H1 (cell line): ENCODE measurements at places on chromosomes 4 and X. TPM values are rescaled to one million over a fixed set of nuclear protein-coding genes. Genes with fewer than 3 reads are reported as not detected.

DNA sequence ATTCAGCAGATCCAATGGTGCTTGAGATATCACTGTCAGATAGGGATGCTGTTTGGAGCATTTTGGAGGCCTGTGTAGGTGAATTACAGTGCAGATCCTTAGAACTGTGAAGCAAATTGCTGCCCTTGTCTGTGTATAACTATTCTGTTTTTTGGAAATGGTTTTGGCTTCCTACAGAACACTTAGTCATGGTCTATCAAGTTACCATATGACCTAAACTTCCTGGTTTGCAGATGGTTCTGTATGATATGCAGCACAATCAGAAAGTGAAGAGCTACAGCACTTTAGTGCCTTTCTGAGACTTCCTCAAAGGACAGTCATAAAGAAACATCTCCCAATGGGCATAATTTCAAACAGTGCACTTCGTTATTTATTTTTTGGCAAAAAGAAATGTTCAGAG, 688.6 kb downstream of the SH3BGRL start:
- no peak for DNase-seq

- DNase-seq: no peak
These were observed 55.0 kb upstream of the NKX1-1 start for GRCh38 chr4:1460967-1461868.

DNA sequence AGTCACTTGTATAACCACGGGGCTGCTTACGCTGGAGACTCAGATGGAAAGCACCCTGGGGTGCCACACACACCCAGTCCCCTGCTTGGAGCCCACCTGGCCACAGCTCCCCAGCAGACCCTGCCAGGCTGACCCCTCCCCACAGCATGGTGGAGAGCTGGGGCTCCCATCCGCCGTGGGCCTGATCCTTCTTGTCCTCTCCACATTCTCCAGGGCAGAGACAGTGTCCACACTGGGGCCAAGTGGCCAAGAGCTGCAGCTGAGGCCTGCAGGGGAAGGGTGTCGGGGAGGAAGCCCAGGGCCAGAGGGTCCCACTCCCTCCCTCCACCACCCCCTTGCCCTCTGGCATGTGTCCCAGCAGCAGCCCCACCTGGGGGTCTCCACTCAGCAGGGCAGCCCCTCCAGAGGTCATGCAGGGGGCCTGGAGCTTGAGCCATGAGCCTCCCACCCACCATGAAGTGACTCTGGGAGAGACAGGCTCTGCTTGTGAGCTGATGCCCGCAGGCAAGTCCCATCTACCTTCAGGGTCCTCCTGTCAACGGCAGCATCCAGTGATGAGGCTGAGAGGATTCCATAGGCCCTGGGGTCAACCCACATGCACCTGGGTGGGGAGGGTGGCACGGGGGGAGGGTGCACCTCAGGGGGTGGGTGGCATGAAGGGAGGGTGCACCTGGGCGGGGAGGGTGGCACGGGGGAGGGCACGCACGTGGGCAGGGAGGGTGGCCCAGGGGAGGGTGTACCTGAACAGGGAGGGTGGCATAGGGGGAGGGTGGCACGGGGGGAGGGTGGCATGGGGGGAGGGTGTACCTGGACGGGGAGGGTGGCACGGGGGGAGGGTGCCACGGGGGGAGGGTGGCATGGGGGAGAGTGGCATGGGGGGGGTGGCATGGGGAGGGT, 56.4 kb downstream of the FAM53A start:
- DNase-seq: no peak

GRCh38 chr4:94635177-94635576, 122.6 kb upstream of the BMPR1B start:
- DNase-seq: no peak

The SPANXN1 gene
- not detected in 2 replicates for polyA plus RNA-seq

The TMEM192 gene
- polyA plus RNA-seq: 4.2 and 7.3 TPM in 2 replicates

DNA sequence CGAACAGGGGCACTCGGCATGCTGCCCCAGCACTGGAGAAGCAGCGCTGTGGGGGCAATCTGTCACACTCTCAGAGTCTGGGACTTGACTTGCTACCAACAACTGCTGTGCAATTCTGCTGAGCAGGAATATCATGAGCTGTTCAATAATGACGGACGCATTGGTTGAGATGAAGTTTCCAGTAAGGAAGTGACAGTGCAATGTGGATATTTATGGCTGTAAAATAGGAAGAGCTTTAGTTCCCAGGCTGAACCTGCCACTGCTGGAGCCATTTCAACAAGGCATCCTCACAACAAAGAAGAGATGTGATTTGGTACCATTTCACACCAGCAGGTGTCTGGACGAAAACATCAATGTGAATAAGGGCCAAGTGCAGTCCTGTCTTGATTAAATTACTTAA, 24.2 kb downstream of the CHST7 start:
- DNase-seq: no peak

GRCh38 chrX:15073313-15073712, 196.6 kb downstream of the ASB9 start:
- DNase-seq: no peak

The EBP gene
- 286 and 288 TPM in 2 replicates for polyA plus RNA-seq

The FGA gene
- not detected in 2 replicates for polyA plus RNA-seq

- DNase-seq: no peak
These were observed 232.3 kb upstream of the TENM3 start for GRCh38 chr4:182010876-182011275.

GRCh38 chr4:173194157-173194556, 25.5 kb downstream of the GALNT7 start:
- no peak for DNase-seq

- no peak for DNase-seq
These were observed 46.6 kb upstream of the HS6ST2 start for GRCh38 chrX:133005042-133005441.
